ENCODE measurements at places on chromosomes 7 and 10.

DNA sequence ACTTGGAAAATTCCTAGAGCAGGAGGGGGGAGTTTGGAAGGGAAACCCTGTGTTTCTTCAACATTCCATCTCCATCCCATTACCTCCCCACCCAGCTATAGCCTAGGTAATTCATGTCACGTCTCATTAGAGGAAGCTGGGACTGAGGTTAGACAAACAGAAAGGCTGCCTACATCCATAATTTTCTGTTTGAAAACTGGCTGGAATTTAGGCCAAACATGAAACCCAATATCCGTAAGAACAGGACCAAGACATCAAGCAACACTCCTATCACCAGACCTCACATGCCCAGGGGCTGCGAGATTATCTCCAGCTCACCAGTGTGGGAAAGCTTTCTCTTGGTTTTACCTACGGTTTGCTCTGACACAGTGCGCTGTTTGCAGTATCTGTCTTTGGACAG, 316.3 kb downstream of the FRMD4A start:
- no peak for ATAC-seq

DNA sequence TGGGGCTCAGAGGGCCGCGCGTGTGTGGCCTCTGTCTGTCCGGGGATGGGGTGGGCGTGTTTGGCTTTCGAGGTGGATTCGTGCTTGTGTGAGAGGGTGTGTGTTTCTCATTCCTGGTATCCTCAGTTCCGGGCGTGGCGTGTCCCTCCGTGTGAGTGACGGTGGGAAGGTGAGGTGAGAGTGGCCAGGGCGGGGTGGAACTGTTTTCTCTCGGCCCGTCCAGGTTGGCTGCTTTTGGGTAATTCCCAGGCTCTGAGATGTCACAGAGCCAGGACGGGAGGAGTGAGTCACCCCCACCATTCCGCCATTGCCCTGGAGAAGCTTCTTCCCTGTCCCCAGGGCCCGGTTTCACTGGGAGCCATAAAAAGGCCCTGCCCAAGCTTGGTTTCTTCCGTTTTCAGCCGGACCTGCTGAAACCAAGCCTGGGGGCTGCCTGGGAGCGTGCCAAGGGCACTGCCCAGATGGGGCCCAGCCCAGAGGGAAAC, 21.3 kb upstream of the CLDN4 start:
- ATAC-seq = peak; percentile 94

DNA sequence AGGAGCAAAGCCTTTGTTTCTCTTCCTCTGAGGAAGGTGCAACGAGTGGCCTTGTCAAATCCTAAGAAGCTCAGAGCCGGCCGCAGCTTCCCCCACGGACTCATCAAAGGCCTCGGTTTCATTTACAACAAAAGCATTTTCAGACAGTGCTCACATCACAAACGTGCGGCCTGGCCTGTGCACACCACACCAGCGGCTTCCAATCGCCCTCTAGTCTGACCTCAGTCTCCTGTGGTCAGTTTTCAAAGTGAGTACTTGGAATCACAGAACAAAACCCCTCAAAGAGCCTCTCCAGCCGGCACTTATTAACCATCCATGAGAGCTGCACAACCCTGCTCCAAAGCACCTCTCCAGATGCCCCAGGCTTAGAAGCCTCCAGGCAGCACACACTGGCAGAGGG, 3.3 kb downstream of the RADIL start:
- ATAC-seq = no peak

DNA sequence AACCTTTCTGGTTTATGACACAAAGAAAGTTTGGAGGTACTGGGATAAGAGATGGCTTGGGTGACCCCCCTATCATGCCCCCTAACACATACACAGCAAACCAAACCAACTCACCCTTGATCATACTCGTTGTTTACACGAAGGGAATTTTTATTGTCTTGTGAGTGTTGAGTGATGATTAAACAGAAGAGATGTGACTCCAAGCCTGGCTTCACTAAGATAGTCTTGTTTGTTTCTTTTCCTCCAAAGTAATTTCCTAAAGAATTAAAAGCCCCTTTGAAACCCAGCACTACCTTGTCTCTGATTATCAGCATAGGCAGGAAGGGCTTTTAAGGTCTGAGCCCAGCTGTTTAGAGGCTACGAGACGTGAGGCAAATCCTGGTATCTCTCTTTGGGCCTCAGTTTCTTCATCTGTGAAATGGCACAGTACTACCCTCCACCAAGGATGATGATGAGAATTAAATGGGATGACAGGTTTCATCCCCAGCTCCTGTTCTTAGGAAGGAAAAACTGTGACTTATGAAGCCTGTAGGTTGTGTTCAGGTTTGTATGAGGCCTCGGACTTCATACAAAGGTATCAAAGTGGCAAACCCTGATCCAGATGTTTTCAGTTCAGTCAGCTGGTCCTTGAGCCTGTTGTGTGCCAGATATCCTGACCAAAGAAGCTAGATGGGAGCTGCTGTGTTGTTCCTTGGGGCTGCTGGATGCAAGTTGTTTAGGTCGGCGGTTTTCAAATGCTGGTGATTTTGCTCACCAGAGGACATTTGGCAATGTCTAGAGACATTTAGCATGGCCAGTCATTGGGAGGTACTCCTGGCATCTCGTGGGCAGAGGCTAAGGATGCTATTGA, 51.8 kb downstream of the TCF7L2 start:
- no peak for ATAC-seq

DNA sequence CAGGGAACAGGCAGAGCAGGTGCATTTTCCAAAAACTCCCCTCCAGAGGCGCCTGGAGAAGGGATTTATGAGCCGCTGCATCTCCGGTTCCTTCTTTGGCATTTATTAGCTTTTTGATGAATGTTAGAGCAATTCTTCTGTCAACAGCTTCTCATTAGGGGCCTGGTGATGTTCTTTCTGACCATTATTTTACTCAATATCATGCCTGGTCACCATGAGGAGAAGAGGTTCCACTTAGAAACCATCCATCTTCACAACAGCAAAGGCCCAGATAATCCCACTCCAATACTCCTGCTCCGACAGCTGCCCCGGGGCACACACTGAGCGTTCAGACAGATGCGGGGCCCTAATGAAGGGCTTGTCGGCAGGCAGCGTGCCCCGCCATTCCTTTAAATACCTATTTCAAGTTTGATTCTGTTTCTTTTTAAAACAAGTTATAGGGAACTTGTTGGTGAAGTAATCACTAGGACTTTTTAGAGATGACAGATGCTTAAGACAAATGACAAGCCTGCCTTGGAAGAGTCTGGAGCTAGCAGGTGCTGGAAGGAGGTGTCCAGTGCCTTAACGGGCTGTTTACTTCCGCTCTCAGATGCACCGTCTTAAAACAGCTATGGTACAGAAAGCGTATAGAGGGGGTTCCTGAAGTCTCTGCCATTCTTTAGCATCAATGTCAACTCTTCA, 31.7 kb downstream of the ECHDC3 start:
- no peak for ATAC-seq

- ATAC-seq = no peak
These were observed 9.3 kb upstream of the TNS3 start for GRCh38 chr7:47591089-47591654.

DNA sequence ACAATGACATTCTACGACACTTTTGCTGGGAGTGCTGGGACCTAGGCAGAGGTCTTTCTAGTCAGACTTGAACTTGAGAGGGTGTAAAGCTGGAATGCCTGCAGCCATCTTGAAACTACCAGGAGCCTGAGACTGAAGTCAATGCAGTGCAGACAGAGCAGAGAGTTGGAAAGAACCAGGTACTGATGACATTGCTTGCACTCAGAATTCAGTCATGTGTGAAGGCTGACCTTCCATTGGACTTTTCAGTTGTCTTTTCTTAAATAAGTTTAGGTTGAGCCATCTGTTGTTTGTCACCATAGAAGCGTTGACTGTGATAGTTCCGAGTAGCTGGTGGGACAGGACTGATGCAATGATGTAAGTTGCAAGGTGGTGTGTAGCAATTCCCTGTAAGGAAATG, 3.1 kb upstream of the PLPP4 start:
- ATAC-seq = no peak

- no peak for ATAC-seq
These were observed 308.5 kb upstream of the NFE2L3 start for GRCh38 chr7:25843467-25843866.

- peak; percentile 17 for ATAC-seq
These were observed 30.3 kb downstream of the PITRM1 start for GRCh38 chr10:3142146-3142875.

- no peak for ATAC-seq
These were observed 128.3 kb downstream of the PTPN20 start for GRCh38 chr10:47039562-47039913.

- ATAC-seq = peak; percentile 47
These were observed 8.4 kb upstream of the RBM28 start for GRCh38 chr7:128352153-128352537.

GRCh38 chr7:75055830-75056772, 17.5 kb downstream of the RCC1L start:
- ATAC-seq = no peak
